ENCODE measurements at places on chromosomes 16 and 17.

- no peak for DNase-seq
These were observed 6.8 kb downstream of the KRT38 start for GRCh38 chr17:41434005-41434404.

- DNase-seq = no peak
These were observed 130.6 kb downstream of the NLK start for GRCh38 chr17:28173031-28173561.

GRCh38 chr16:4660454-4661007 is 32.8 kb upstream of the NUDT16L1 start:
- DNase-seq = peak; percentile 30

DNA sequence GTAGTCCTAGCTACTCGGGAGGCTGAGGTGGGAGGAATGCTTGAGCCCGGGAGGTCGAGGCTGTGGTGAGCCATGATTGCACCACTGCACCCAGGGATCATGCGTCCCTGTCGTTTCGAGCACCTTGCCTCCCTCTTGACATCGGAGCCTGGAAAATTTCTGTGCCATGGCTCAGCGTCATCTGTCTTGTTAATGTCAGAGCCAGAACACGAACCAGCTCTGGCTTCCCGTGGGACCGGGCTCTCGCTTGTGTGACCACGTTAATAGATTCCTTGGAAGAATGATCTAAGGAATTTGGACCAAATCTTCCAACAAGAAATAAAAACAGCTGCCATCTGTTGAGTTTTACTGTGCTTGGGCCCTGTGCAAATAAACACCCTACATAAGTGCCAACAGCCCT is 117.7 kb downstream of the ABCC1 start:
- DNase-seq = no peak

DNA sequence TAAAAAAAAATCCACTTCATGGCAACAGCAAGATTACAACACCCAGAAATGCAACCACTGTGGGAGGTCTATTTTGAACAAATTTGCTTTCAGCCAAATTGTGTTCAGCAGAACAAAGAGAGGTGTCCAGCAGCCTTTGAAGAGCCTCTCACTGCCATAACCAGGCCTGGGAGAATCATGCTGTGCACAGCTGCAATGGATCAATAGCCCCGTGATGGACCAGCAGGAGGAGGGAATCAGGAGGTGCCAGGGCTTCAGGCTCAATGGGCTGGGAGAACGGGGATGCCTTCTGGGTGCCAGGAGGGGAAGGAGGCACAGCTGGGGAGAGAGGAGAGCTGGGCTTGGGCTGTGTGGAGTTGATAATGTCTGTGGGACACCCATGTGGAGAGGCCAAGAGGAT is 366.2 kb upstream of the EEF2KMT start:
- DNase-seq = no peak

- DNase-seq = no peak
These were observed 8.7 kb upstream of the TMEM88 start for GRCh38 chr17:7846063-7846735.

GRCh38 chr17:76726776-76727718 is at the start of gene METTL23:
TSS of gene METTL23 (plus strand) at chr17:76726839. CDS start at chr17:76729711, 2,872 bp downstream.
- no peak for DNase-seq

GRCh38 chr17:49031965-49032928 is 35.1 kb downstream of the IGF2BP1 start:
- DNase-seq = peak; percentile 37

- no peak for DNase-seq
These were observed 26.4 kb upstream of the TEKT1 start for GRCh38 chr17:6857904-6858303.

DNA sequence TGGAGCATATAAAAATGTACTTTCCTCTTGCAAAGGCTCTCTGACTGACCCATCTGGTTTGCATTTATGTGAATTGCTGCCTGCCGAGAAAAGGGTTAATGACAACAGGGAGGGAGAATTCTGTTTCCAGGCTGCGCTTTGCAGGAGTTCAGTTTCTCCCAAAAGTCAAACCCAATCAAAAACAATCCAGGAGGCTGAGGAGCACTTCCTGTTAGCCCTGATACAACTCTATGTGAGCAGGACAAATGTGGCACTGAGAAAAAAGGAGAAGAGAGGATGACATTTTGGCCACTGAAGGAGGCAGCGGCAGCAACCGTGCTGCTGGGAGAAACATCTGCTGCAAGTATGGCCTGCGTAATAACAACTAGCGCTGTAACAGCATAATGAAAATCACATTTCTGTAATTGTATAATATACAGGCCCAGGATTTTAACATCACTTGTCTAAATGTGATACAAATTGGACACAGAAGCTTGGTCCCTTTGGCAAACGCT is 26.8 kb upstream of the ELAC2 start:
- no peak for DNase-seq

DNA sequence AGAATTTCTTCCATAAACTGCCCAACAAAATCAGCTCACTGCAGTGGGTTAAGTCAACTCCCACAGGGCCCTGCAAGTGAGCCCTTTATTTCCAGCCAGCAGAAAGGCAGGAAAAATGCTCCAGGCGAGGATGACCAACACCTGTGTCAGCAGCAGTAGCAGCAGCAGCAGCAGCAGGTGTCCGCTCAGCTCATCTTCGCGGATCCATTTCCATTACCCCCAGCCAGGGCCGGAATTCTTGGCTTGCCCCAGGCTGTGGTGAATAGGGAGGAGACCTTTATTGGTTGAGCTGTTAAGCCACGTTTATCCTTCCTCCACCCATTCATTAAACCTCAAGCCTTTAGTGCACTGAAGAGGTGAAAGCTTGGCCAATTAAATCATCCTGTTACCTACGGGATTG is 46.2 kb downstream of the MARCHF10 start:
- no peak for DNase-seq

DNA sequence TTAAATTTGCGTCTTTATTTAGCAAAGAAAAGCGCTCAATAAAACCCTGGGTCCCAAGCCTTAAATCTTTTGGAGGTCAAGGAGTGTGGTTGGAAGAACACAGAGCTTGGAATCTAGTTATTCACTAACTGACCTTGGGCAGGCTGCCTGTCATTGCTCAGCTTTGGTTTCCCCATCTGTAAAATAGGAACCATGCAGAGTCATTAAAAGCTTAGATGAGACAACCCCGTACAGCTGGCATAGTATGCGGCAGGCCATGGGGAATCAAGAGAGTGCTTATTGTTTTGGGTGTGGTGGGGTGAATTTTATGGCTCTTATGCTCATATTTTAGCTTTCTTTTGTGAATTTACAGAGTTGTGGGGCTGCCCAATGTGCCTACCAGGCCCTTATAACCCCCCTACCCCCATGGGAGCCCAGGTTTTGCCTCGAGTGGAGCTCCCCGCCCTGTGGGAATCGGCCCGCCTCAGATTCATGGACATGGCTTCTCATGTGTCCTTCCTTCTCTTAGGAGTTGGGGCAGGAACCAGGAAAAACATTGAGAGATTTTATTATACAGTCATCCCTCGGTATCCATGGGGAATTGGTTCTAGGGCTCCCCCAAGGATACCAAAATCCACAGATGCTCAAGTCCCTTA is 113.5 kb downstream of the CLEC16A start:
- no peak for DNase-seq

- DNase-seq = no peak
These were observed 451.4 kb upstream of the CCL2 start for GRCh38 chr17:33803686-33804085.

- DNase-seq = no peak
These were observed 7.4 kb downstream of the ZNF689 start for GRCh38 chr16:30602616-30603277.

- no peak for DNase-seq
These were observed 2.0 kb downstream of the FASN start for GRCh38 chr17:82095777-82096708.

DNA sequence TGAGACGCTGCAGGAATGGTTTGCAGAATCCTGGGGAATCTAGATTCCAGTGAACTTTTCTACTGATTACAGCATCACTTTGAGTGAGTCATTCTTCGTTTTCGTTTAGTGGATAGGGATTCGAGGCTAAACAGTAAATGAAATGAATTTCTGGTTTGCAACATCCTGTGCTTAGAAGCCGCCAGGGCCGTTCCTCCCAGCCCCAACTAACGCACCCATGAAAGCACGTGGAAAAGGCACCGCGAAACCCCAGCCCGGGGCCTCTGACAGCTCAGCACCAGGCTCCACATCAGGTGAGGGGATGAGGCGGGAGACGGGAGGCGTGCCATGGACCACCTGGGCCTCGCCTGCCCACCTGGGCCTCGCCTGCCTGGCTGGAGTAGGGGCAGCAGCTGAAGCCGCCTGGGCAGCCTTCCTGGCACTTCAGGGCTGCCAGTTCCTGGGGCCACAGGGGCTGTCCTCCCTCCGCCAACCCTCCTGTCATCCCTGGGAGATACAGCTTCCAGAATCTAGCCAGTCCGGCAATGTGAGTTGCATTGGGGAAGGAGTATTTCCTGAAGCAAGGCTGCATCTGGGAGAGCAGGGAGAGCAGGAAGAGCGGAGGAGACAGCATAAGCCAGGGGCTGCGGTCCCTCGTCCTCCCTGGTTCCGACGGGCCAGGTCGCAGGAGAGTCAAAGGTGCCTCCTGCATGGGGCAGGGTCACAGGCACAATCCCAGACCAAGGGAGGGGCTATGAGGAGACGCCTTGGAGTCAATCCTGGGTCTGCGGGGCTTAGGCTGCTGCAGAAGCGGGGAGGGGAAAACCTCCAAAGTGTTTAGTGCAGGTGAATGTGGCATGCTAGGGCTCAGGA is 78.4 kb downstream of the RPH3AL start:
- DNase-seq = no peak

DNA sequence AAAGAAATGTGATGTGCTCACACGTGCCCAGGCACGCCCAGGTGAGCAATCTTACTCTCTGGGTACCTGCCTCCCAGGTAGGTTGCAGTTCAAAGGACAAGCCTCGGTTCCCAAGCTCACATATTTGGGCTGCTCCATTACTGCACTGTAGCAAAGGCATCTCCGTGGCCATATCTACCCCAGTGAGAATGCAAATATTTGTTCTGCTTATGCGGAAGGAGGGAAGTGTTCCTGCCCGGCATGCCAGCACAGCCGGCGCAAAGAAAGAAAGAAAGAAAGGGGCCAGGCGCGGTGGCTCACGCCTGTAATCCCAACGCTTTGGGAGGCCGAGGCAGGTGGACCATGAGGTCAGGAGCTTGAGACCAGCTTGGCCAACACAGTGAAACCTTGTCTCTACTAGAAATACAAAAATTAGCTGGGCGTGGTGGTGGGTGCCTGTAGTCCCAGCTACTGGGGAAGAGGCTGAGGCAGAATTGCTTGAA is 30.7 kb downstream of the SLC43A2 start:
- no peak for DNase-seq

- DNase-seq = no peak
These were observed 17.5 kb upstream of the ADCY7 start for GRCh38 chr16:50248845-50249244.

GRCh38 chr17:50106393-50107131 is 11.4 kb downstream of the PDK2 start:
- DNase-seq = no peak

All from skeletal muscle cell (primary cell).